Umbilical cord (tissue), 2 donors: ENCODE measurements at places on chromosomes 5 and 9. TPM values are rescaled to one million over a fixed set of nuclear protein-coding genes. Genes with fewer than 3 reads are reported as not detected.

DNA sequence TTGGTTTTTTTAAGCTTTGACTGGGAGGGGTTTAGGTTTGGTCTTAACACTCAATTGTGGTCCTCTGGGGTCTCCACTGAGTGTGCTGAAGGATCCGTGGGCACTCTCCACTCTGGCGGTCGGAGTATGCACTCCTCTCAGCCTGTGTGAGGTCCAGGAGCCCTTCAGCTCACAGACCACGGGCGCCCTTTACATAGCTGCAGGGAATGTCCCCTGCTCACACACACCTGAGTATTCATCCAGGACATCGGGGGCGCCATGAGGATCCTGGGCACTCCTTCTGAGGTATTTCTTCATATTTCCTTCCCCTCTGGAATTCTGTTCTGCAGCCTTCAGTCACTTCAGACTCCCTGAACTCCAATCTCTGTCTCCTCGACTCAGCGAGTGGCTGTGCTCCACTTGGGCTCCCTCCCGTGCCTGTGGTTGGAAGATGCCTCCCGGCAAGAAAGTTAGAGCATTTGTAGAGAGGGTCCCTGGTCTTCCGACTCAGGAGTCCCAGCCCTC lies 12.5 kb downstream of the TRIP13 start:
- DNase-seq: no peak

AGPAT2 gene
- total RNA-seq: 32.7 TPM

SPZ1 gene
- total RNA-seq: 3.9 TPM

GRCh38 chr9:123318202-123318601 lies 37.8 kb upstream of the CRB2 start:
- peak; percentile 76 for DNase-seq

TAF11L10 gene
- total RNA-seq: 16.4 TPM

PCDHGB1 gene
- total RNA-seq: 1.7 TPM

LRRTM2 gene
- total RNA-seq: 2.4 TPM

DNA sequence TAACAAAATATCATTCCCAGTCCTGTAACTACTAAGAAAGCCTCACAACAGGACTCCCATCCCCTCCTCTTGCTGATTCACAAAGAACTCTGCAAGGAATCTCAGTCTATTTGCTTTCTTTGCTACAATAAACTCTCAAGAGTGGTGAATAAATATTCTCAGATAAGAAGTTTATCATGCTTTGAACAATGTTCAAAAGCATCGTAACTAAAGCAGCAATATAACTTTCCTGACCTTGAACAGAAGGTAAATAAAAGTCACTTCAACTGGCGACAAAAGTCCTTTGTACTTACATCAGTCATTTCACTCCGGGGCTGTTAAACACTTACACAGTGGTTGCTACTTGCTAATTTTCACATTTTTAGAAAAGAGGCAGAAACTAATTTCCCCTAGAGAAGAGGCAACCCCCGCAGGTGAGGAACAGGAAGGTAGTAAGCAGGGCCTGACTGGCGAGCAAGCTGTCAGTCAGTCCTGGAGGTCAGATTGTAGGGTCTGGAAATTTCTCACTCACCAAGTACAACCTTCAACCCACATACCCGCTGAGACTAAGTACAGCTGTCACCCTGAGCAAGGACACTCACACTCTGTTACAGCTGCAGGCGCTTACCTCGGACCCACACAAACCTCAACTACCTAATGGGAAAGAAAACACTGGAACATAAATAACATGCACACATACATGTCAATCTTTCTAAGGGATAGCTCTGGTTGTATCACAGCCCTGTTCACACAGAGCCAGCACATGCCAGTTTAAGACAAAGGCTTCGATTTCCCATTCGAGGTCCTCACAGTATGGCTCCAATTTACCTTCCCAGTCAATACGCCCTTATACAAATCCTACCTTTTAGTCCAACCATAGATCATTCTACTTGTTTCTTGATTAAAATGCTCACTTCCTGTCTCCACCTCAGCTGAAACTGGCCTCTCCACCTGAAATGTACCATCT lies 104.6 kb upstream of the RETREG1 start:
- DNase-seq: no peak

OMD gene
- total RNA-seq: 17.1 TPM

DNA sequence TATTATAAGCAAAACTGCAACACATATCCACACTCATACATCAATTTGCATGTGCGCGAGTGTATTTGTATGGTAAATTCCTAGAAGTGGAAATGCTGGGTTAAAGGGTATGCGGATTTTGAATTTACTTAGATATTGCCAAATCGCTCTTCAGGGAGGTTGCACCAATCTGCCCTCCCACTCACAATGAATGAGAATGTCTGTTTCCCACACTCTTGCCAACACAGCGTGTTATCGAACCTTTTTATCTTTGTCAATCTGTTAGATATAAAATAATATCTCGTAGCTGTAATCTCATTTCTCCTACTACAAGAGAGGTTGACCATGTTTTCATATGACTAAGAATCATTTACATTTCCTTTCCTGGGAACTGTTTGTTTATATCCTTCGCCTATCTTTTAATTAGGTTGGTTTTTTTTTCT lies 35.7 kb downstream of the LHX2 start:
- DNase-seq: no peak

DNA sequence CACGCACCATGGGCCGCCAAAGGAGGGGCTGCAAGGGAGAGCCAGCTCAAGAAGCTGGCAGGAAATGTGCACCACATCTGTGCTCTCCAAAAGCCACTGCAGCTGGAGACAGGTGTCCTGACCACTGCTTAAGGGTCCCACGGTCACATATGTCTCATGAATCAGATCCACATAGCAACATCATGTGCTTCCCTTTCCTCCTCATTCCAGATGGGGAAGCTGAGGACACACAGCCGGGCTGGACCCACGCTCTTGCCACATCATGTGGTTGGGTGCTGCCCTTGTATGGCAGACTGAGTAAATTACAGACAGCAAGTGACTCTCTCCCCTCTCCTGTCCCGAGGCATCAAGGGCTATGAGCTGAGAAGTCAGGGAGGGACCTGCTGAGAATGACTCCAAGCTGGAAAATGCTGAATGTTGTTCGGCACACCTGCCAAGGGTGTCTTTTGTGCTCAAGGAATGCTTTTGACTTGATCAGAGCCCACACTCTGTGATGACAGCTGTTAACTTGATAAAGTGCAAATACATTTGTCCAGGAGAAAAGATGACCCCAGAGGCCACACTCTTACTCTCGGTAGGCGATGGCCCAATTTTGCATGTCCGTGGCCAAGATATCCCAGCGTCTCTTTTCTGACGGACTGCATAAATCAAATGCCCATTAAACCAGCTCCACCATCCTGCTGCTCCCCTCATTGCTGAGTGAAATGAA lies 58.2 kb downstream of the NSUN2 start:
- no peak for DNase-seq

DNA sequence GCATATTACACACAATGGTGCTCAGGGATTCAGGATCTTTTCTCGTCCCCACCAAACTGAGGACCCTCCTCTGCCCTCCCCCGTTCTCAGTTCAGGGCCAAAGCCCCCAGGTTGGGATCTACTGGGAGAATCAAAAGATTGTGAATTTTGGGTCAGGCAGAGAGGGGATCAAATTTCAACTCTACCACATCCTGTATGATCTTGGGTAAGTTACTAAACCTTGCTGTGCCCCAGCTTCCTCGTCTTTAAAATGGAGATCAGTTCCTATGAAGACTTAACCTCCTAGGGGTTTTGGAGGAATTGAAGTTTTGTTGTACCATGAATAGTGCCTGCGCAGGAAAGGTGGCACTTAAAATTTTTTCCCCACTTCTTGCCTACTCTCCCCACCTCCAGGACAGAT lies 62.4 kb downstream of the RAI14 start:
- DNase-seq: no peak

DNA sequence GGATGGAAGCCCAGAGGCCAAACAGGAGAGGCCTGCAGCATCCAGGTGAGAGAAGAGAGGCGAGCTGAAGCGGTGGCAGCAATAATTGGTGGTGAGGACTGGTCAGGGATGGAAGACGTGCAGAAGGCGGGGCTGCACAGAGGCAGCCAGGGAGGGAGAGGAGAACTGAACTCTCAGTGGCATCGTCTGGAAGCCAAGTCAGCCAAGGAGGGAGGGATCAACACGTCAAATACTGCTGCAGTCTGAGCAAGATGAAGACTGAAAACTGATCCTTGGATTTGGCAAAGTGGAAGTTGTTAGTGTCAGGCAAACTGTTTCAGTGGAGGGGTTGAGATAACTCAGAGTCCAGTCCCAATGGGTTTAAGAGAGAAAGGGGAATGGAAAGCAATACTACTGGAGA lies 145.4 kb downstream of the CDK5RAP2 start:
- DNase-seq: peak; percentile 98

CCL28 gene
- total RNA-seq: 3.6 TPM

DNA sequence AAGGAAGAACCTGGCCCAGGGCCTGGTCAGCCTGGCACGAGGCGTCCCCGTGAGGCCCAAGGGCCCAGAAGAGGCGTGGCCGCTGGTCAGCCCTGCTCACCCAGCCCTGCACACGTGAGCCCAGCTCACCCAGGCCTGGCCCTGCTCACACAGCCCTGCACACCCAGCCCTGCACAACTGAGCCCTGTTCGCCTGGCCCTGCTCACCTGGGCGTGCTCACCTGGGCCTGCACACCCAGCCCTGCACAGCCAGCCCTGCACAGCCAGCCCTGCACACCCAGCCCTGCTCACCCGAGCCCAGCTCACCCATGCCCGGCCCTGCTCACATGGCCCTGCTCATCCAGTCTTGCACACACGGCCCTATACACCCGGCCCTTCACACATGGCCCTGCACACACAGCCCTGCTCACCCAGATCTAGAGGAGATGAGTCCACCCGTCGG lies 2.1 kb downstream of the ZDHHC11 start:
- no peak for DNase-seq

DNA sequence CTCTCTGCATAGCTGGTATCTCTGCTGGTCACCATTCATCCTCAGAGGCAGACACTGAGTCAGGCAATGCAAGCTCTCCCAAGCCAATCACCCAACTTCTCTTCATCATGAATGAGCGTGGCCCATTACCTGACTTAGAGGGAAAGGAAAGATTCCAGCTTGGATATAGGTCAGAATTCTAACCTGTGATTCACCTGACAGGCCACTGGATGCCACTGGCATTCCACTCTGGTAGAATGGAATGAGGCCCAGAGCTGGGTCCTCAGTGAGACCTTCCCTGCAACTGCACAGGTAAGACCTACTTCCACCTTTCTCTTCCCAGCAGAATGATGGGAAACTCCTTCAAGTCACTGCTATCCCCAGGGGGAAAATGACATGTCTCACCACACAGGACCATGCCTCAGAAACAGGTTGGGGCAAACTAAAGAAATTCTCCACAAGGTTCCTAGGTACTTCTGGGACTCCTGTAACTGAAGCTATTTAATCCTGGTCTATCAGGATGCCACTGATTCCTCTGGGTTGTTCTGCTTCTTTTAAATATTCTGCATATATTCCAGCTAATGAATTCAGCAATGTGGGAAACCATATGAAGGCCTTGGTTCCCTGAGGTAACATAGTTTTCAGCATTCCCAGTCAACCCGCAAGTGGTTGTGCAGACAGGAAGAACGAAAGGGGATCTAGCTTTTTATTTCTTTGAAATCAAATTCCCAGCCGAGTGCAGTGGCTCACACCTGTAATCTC lies 62.0 kb downstream of the SUSD1 start:
- DNase-seq: no peak

PITX1 gene
- 17.3 TPM for total RNA-seq

- peak; percentile 29 for DNase-seq
These were observed 772.7 kb downstream of the PRELID2 start for GRCh38 chr5:145062280-145063062.

PCDHB2 gene
- 6.5 TPM for total RNA-seq

DNA sequence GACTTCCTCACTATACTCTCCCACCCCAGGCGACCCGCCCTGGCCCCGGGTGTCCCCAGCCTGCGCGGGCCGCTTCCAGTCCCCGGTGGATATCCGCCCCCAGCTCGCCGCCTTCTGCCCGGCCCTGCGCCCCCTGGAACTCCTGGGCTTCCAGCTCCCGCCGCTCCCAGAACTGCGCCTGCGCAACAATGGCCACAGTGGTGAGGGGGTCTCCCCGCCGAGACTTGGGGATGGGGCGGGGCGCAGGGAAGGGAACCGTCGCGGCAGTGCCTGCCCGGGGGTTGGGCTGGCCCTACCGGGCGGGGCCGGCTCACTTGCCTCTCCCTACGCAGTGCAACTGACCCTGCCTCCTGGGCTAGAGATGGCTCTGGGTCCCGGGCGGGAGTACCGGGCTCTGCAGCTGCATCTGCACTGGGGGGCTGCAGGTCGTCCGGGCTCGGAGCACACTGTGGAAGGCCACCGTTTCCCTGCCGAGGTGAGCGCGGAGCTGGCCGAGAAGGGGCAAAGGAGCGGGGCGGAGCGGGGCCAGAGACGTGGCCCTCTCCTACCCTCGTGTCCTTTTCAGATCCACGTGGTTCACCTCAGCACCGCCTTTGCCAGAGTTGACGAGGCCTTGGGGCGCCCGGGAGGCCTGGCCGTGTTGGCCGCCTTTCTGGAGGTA lies 2.1 kb downstream of the CA9 start:
- DNase-seq: peak; percentile 67

SOHLH1 gene
- total RNA-seq: not detected
